ENCODE measurements at places on chromosomes 4 and X. TPM values are rescaled to one million over a fixed set of nuclear protein-coding genes. Genes with fewer than 3 reads are reported as not detected.

The TCEAL7 gene
- 6.5 TPM for total RNA-seq

The SLC38A5 gene
- 44.0 TPM for total RNA-seq

The INPP4B gene
- 1.8 TPM for total RNA-seq

The C4orf50 gene
- 0.11 TPM for total RNA-seq

The ABLIM2 gene
- 1.6 TPM for total RNA-seq

The ANK2 gene
- total RNA-seq = 18.2 TPM

The GBA3 gene
- total RNA-seq = not detected

The AMTN gene
- total RNA-seq = not detected

GRCh38 chr4:54675721-54676461 lies 18.1 kb downstream of the KIT start:
- no peak for DNase-seq

DNA sequence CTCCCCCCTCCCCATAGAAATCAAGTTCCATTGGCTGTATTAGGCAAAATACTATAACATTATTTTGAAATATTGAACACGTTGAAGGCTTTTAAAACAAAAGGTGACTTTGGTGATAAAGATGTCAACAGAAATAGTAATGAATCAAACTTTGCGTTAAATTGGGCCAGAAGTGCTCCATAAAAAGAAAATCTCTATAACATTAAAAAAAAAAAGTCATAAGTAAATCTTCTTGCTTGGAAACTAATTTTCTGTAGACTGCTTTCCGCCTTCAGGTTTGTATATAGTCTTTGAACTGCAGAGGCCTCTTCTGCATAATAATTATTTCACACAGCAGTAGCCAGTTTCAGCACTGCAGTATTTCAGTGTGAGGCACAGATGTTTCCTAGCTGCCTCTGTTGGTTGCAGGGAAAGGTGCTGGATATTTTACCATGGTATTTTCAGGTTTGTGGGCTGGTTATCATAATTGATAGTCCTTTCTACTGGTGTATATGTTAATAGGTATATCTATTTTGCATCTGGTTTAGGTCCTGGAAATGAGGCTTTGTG lies 158.9 kb downstream of the KDM6A start:
- DNase-seq = no peak

DNA sequence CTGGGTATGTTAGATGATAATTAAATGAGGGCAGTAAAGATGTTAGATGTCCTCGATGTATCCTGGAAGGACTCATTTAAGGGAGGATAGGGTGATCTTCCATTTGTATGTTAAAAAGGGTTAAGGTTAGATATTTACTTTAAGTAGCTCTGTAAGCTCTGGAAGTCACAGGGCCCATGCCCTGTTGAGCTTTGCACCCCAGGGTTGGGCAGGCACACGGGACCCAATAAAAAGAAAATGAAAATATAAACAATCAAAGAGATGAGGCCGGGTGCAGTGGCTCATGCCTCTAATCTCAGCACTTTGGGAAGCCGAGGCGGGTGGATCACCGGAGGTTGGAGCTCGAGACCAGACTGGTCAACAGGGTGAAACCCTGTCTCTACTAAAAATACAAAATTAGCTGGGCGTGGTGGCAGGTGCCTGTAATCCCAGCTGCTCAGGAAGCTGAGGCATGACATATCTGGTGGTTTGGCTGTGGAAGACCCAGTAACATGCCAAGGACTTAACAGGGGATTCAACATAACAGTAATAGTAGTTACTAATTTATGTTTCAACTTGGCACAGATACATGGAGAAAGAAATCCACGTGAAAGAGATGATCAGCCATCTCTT lies 16.9 kb upstream of the PHEX start:
- no peak for DNase-seq

DNA sequence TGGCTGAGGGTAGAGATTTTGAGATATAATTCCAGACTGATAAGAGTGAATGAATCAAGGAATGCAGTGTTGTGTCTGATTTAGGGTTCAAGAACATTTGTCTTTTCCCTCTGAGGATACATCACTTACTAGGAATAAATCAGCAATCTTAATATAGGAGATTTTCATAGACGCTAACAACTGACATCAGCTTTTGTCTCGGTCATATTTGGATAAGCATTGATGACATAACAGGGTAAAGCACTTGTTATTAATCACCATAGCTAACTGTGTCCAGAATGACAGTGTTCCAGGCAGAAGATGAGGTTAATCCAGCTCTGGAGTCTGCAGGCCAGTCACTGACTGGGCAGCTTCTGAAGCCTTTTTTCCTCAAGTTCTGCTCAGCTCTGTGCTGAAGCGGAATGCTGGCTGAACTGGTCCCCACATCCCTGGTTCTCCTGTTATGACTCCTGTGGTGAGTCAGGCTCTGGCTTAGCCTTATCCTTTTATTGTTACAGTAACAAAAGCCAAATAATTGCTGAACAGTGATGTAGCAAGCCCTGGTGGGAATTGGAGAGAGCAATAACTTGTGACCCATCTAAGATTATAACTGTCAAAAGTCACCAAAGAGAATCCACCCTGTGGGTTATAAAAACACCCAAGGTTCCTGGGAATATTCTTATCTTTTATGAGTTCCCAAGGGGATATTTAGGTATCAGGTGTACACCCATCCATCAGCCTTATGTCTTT lies 41.8 kb downstream of the FNIP2 start:
- no peak for DNase-seq

DNA sequence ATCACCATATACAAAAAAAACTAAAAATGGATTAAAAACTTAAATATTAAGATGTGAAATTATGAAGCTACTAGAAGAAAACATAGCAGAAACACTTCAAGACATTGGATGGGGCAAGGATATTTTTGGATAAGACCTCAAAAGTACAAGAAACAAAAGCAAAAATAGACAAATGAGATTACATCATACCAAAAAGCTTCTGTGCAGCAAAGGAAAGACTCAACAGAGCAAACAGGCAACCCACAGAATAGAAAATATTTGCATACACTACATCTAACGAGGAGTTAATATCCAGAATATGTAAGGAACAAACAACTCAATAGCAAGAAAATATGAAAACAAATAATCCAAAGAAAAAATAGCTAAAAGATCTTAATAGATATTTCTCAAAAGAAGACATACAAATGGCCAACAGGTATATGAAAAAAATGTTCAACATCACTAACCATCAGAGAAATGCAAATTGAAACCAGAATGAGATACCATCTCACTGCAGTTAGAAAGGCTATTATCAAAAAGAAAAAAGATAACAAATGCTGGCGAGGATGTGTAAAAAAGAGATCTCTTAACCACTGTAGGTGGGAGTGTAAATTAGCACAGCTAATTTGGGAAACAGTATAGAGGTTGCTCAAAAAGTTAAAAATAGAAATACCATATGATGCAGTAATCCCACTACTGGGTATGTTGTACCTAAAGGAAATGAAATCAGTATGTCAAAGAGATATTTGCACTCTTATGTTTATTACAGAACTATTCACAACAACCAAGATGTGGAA lies 17.8 kb upstream of the LRCH2 start:
- no peak for DNase-seq

- no peak for DNase-seq
Observed at GRCh38 chr4:138311771-138312535, 69.8 kb upstream of the SLC7A11 start.

DNA sequence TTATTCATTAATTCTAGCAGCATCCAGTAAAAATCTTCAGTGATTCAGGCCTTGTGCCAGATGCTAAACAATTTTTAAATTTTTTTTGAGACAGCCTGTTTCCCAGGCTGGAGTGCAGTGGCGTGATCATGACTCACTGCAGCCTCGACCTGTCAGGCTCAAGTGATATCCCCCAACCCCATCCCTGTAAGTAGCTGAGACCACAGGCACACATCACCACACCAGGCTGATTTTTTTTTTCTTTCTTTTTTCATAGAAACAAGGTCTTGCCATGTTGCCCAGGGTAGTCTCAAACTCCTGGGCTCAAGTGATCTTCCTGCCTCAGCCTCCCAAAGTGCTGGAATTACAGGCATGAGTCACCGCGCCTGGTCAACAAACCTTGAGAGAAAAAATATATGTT lies 705.5 kb downstream of the ARAP2 start:
- no peak for DNase-seq

GRCh38 chrX:3181846-3182245 lies 140.6 kb downstream of the ARSF start:
- DNase-seq = no peak

- DNase-seq = no peak
Observed at GRCh38 chr4:40688446-40689095, 58.9 kb upstream of the RBM47 start.

- DNase-seq = no peak
Observed at GRCh38 chr4:152693871-152694270, 14.1 kb upstream of the TMEM154 start.

GRCh38 chr4:99818661-99819060 lies 2.0 kb downstream of the DAPP1 start:
- no peak for DNase-seq

DNA sequence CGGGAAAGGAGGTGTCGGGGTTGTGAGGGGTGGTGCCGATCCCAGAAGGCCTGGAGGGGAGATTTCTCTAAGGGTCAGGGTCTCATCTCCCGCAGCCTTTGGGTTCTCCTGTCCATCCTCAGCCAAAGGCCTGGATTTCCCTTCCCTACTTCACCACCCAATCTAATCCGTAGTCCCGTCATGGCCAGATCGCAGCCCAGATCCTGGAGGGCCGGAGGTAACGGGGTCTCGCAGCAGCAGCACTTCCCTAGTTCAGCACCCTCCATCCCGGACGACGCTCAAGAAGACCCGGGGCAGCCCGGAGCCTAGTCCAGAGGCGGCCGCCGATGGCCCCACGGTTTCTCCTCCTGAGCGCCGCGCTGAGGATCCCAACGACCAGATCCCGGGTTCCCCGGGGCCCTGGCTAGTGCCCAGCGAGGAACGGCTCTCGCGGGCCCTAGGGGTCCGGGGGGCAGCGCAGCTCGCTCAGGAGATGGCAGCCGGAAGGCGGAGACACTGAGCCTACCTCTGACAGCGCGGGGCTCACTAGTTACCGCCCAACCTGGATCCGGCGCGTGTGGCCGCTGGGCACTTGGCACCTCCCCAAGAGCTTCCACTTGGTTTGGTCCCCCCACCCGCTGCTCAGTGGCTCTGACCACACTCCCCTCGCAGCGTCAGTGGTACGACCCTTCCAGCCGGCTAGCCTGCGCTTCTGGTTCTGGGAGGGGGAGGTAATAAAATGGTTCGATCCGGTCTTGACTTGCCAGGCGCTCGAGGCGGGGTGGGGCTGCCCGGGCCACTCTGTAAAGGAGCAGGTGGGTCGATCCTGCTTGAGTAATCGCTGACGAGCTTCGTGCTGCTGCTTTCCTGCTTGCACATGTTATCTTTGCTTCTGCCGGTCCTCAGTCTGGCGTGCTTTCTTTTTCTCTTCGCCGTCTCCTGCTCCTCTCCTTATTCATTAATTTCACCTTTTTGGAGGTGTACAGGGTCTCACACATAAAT lies 3.6 kb downstream of the MAGIX start:
- peak; percentile 90 for DNase-seq

DNA sequence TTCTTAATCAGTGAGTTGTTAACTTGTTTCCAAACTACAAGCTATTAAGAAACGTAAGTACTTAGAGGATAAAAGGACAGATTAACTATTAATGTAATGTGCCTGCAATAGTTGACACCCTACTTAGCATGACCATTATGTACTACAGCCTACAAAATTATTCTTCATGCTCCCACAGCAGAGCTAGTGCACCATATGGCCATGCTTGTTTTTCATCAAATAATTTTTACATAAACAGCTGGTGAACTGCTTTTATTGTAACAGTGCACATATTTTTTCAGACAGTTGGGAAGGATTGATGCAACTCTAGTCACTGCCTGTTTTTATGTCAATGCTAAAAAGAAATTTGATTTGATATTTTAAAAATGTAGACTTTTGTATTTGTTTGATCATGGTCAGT lies 10.2 kb upstream of the MAGEB10 start:
- DNase-seq = no peak
